Activated CD8-positive, alpha-beta T cell treated with anti-CD3 and anti-CD28 coated beads for 36 hours (primary cell): ENCODE measurements at places on chromosomes 6 and 20. TPM values are rescaled to one million over a fixed set of nuclear protein-coding genes. Genes with fewer than 3 reads are reported as not detected.

TAAR1 gene
- not detected for total RNA-seq

UBE2C gene
- 151 TPM for total RNA-seq

GPSM3 gene
- total RNA-seq = 68.7 TPM

CNR1 gene
- total RNA-seq = not detected

SYTL3 gene
- total RNA-seq = 151 TPM

RAD21L1 gene
- 0.25 TPM for total RNA-seq

SLC35D3 gene
- total RNA-seq = not detected

GHRH gene
- not detected for total RNA-seq

GRCh38 chr6:46888031-46888430 lies 33.7 kb downstream of the ADGRF5 start:
- DNase-seq = no peak

DNA sequence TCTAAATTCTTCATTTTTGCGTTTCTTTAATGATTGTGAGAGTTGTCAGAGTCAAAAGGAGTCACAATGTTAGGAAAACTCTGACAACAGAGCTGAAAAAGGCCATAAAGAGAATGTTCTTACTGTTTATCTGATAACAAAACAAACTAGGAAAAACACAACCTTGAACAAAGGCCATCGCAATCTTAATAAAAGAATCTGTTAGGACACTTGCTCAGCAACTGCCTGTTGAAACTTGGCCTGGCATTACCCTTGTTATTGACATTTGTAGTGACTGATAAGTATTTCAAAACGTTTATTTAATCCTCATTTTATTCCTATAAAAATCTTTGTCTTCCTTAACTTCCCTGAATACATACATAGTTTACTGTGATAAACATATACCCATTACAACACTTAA lies 15.7 kb downstream of the GSTA1 start:
- no peak for DNase-seq

- DNase-seq = no peak
These were observed 34.7 kb upstream of the ERVFRD-1 start for GRCh38 chr6:11146117-11146826.

DNA sequence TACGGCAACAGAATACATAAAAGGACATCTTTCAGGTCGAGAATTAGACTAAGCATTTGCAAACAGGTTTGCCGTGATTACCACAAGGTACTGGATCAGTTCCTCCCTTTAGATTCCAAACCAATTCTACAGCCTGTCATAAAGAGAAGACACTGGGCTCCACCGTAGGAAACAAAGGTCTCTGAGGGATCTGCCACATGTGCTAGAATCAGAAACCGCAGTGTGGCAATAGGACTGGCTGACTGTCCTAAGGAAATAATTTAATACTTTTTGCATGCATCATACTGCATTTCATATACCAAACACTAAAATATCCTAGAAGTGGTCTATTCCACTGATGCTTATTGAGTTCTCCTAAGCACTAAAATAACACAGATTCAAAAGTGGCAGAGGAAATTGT lies 59.2 kb downstream of the POPDC3 start:
- no peak for DNase-seq

DNA sequence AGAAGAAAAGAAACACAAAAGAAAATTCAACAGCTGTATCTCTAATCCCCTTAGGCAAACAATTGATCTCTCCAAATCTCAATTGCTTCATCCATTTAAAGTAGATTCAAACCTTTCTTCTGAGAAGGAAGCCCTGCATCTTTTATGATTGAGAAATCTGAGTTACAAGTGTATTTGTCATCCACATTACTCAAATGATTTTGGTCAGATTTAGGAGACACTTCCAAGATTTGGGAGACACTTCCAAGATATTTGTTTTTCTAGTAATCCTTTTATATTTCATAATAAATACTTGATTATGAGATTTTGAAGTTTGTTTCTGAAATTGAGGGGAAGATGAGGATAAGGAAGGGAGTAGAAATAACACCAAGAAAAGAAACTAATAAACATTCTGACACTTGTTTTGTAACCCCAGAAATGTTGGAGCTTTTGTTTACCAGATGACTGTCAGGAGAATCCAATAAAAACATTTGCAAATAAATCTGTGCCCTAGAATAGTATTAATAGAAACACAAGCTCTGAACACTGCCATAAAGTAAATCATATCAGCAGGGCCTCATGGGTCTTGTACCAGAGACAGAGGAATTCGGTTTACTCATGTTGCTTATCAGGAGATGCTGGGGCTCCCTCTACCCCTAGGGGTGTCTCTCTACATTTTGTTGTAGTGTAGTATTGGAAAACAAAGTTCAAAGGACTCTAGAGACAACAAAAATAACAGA lies 314.3 kb upstream of the NT5E start:
- no peak for DNase-seq

GRCh38 chr20:19875376-19876221 lies 117.5 kb downstream of the RIN2 start:
- no peak for DNase-seq

DNA sequence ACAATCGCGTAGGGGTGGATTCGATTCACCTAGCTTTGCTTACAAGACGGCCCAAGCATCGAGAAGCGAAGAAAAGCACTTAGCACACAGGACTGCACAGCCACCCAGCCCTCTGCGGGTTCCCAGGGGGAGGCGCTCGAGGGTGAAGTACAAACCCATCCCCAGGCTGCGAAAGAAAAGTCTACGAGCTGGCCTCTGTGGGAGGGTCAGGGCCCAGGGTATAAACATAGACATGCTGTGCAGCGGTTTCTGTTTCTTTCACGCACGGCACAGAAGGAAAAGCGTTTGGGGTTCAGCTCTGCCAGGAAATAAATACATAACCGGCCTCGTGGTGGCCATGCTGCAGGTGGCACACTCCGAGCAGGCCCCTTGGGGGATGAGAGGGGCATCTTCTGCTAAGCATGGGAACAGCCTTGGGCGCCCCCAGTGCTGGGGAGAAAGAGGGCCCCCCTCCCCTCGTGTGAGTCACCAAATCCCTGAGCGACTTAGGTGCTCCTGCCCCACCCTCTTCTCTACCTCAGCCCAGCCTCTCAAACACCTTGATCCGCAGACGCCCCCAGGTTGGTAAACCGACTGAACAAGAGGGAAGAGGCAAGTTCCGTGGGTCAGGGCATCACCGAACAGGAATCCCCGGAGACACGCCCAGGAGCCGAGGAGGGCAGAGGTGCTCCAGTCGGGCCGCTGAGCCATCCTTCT lies 91.6 kb upstream of the RIPOR2 start:
- DNase-seq = peak; percentile 90

GRCh38 chr6:56616967-56617366 lies 25.7 kb downstream of the DST start:
- DNase-seq = no peak

- no peak for DNase-seq
These were observed 296.2 kb upstream of the MARCKS start for GRCh38 chr6:113560908-113561307.

DNA sequence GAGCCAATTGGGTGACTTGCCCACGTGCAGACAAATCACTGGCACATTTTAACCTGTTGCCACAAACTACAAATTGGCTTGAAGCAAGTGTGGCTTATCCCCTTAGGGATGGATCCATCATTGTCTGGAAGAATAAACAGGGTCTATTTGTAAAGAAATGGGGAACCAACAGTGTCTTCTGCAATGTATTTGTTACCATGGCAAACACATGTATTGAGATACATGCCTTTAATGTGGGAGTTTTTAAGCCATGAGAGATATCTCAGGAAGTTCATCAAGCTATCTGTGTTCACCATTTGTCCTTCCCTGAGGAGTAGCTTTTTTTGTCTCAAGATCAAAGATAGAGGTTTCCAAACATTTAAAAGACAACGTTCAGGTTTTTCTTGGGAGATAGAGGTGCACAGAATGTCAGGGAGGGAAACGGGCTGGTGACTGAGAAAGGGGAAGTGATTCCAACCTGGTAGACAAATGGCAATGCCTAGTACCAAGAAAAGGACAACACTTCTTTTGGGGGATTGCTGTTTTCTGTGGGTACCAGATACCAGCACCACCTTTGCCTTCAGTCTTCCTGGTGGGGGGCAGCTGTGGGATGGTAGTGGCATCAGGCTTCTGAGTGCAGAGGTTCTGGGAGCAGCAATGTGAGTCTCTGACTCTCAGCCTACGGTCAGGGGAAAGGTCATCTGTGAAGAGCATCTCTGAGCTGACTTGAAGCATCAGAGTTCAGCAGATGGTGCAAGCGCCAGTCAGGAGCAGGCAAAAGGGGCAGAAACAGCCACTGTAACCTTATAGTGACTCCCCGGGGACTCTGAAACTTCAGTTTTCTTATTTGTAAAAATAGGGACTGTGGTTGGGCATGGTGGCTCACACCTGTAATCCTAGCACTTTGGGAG lies 20.1 kb upstream of the BCAS1 start:
- no peak for DNase-seq

DNA sequence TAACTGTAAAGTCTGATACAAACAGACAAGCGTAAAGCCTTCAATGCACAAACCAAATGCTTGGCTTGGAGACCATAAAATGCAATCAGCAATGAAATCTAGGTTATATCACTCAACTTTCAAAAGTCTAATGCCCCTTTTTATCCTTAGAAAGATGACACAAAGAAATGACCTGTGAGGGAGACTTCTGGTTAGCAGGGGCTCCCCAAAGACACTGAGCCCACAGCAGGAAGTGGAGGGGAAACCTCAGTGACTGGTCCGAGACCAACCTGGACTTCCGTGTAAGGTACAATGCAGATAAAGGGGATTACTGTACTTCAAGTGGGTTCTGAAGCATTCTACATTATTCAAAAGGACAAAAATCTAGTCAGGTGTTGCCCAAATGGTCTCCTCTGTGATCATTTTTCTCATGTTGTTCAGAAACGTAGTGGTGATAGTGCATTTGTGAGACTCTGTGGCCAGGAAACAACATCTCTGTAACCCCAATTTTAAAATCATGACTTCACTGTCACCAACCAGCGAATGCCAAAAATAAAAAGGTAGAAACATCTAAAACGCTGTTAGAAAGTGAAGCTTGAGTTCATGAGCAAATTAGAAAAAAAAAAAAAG lies 88.2 kb downstream of the HIVEP2 start:
- DNase-seq = peak; percentile 78

- no peak for DNase-seq
These were observed 78.7 kb downstream of the GMDS start for GRCh38 chr6:2166717-2167116.
